ENCODE measurements at places on chromosomes 16 and 17.

DNA sequence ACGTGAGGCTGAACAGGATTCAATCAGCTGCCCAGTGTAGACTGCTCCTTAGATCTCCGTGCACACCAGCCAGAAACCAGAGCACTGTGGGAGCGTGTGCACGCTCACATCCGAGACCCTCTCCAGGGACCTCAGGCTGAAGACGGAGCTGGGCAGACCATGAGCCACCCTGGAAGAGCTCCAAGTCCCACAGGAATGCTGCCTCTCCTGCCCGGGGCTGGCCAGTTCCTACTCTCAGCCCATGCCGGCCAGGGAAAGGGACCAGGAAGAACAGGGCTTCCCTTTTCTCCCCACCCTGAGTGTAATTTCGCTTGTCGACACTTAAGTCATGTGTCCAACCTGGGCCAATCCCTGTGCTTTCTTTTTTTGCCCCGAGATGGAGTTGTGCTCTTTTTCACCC is 6.9 kb downstream of the ALYREF start:
- no peak for DNase-seq

DNA sequence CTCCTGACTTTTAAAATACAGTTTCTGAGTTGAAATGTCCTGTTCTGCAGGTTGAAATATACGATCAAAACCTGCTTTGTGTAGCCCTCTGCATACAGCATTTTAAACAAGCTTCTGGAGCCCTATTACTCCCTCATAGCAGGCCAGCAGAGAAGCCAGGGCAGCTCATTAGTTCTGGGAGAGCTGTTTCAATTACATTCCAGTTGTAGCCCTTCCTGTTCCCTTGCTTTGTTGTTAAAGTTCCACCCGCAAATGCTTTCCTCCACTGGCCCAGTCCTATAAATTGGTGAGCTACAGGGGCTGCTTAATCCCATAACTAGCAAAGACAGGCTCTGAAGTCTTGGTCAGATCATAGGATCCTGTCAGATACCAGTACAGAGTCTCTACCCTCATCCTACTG is 162.5 kb downstream of the SLC39A11 start:
- DNase-seq = no peak

- no peak for DNase-seq
These were observed 93.4 kb upstream of the CDH5 start for GRCh38 chr16:66273053-66273452.

DNA sequence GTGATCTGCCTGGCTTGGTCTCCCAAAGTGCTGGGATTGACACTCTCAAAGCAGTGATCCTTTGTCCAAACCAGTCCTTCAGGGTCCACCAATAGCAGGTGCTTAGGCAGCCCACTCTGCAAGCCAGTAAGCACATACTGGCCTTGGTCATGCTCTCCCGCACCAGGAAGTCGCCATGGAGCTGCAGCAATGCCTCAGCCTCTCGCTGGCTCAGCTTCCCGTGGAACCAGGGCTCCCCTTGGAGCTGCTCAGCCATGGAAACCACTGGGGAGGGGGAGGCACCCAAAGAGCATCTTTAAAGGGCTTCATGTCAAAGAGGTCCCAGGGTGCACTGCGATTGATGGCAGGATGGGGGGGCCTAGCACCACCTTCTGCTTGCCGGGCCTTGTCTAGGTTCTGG is 9.6 kb upstream of the UBTF start:
- no peak for DNase-seq

DNA sequence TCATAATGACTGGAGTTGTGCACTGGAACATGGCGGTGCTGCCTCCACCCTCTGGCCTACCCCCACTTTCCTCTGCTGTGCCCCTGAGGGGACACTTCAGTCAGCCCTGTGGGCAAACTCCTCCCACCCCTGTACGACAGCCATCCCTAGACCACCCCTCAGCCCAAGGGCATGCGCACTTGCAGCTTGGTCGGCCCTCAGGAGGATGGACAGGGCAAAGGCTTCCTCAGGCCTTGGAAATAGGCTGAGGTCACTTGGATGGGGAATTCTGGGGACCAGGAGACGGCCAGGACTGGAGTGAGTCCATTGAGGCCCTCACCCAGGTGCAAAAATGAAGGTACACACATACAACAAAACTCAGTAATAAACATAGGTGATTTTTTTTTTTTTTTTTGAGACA is 41.0 kb downstream of the FZD2 start:
- DNase-seq = no peak

Measured in activated gamma-delta T cell treated with anti-CD3 and anti-CD28 coated beads, Interleukin-2, amount 50 U/mL, for 16 hours (primary cell).